ENCODE measurements at places on chromosomes 4 and X.

DNA sequence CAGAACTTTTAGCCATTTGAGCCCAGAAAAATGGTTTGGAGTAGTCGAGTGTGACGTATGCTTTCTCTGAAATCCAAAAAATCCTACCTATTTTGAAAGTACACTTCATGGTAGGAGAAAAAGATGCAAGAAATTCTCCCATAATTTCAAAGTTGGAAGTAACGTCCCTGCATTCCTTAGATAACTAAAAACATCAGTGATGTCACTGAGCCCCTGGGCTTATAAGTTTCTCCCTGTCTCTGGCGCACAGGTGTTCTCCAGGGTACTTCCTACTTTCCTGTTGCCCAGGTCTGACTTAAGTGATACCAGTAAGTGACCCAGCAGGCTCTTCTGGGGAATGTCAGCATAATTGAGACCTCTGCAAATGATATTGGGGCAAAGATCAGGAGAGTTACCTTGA, 90.5 kb upstream of the WDR1 start:
- no peak for DNase-seq

DNA sequence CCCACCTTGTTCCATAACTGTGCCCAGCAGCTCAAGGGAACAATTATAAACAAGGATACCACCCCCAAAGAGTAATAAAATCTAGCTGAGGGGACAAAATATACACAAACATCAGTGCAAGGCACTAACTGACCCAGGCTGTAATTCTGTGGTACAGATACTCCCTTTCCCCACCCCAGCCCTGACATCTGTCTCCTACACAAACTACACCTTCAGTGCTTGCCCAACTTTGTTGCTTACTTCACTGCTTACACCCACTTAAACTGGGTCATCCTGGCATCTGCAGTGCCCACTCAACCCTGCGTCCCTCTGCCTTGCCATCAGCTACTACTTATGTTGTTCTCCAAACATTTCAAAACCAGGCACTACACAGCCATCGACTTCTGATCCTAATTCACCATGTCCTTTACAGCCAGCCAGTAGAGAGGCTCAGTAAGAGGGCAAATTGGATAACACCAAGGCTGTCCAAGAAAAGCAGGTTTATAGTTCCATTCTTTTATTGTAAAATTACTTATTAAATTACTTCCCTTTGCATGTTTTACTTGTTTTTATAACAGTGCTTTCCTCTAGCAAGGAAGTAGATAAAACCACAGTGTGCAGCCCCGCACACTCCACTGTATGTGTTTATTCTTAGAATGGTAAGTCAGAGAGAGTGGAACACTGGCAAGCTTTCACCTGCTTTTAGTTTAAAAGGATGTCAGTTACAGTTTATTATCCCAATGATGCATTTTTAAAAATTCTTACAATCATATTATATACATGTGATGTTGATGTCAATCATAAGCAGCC, 149.6 kb downstream of the INPP4B start:
- no peak for DNase-seq

DNA sequence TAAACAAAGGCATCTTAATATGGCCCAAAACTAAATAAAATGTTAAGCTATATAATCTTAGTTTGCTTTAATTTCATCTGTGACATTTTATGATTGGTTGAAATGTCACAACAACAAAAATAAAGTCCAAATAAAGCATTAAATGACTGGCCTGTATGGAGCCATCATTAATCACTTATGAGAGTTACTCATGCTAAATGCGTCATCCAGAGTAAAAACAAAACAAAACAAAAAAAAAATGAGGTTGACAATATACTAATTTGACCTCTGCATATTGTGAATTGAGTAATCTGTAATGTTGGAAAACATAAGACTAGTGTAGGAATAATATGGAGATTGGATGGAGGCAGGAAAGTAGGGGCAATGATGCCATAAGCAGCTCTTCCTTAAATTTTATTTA, 139.7 kb downstream of the MAPK10 start:
- DNase-seq, result no peak

- no peak for DNase-seq
These were observed 12.2 kb downstream of the SH3BP2 start for GRCh38 chr4:2804973-2805501.

DNA sequence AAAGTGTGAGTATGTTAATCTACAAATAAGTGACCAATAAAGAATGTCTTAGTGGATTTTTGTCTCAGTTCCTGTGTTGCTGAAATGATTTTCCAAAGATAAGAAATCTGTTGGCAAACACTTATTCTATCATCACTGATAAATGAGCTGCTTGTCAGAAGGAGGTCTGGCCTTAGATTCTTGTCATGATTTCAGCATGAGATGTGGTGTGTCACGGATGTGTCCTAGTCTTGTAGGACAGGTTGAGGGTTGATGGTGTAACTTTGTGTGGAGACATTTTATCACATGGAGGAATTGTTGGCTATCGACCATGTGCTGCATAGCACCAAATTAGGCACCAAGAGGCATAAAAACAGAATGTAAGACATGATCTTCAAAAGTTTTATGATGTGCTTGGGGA, 31.8 kb upstream of the LIMCH1 start:
- DNase-seq, result no peak

GRCh38 chr4:39067451-39067850, 5.4 kb downstream of the KLHL5 start:
- DNase-seq, result no peak

GRCh38 chr4:41141900-41142299, 72.4 kb downstream of the APBB2 start:
- DNase-seq, result no peak

- DNase-seq, result no peak
These were observed 170.9 kb downstream of the CLCN4 start for GRCh38 chrX:10327651-10328050.

DNA sequence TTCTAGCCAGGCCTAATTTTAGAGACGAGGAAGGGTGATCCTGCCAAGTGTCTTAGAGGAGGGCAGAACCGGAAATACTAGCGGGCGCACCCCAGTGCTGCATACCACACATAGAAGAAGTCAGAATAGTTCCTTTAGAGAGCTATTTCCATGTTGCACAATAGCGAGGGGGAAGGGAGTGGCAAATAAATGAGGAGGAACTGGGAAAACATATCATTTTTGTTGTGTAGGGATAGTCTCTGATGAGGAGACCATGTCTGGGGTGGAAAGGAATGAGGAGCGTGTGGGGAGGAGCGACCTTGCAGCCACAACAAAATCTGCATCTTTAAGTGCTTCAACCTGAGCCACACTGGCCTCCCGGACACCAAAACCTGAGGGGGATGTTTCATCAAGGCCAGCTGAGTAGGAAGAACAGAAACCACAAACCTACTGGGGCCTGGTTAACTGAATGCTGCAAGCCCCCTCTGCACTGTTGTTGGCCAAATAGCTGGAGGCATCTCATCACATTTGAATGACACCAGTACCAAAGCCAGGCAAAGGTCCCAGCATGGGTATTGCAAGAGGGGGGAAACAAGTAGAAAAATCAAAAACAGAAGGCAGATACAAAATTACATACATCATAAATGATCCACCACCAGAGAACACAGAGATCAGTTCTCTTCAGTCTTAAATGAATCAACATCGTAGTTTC, 26.7 kb upstream of the C1QTNF7 start:
- DNase-seq, result peak; percentile 19

- no peak for DNase-seq
These were observed 5.7 kb upstream of the TADA2B start for GRCh38 chr4:7037425-7037824.

- no peak for DNase-seq
These were observed 21.2 kb downstream of the LRP2BP start for GRCh38 chr4:185374573-185374972.
